ENCODE measurements at places on chromosomes 12 and 14.

GRCh38 chr12:64729909-64730587 is 29.2 kb downstream of the GNS start:
- no peak for DNase-seq

DNA sequence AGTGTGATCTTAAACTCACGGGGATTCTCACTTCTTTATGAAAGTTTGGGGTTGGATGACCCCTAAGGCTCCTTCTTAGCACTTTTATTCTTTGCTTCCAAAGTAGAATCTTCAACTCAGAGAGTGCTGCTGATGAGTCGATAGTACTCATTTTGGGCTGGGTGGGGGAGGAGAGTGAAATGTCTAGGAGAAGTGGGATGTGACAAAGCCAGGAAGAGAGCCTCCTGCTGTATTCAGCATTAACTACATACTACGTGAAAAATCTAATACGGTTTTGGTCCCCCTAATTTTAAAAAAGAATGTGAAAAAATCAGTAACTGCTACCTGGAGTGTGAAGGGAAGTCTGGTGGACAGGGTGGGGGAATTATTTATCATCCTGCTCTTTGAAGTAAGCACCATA is 148.3 kb downstream of the SAMD4A start:
- DNase-seq, result no peak

DNA sequence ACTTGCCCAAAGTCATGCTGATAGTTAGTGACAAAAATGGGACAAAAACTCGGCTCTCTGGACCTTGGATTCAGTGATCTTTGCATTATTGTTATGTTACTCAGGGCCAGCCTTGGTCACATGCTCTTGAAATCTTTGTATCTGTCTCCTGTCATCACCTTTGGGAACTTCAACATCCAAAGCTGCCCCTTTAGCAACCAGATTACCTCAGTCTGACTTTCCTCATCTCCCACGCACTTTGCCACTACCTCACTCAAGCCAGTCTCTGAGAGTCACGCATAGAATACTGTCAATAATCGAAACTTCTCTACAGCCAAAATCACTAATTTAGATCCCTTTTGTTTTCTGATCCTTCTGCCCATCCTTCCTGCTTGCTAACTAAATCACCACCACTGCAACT is 90.8 kb upstream of the DAAM1 start:
- no peak for DNase-seq

GRCh38 chr14:93727039-93727740 is 61.1 kb downstream of the PRIMA1 start:
- no peak for DNase-seq

DNA sequence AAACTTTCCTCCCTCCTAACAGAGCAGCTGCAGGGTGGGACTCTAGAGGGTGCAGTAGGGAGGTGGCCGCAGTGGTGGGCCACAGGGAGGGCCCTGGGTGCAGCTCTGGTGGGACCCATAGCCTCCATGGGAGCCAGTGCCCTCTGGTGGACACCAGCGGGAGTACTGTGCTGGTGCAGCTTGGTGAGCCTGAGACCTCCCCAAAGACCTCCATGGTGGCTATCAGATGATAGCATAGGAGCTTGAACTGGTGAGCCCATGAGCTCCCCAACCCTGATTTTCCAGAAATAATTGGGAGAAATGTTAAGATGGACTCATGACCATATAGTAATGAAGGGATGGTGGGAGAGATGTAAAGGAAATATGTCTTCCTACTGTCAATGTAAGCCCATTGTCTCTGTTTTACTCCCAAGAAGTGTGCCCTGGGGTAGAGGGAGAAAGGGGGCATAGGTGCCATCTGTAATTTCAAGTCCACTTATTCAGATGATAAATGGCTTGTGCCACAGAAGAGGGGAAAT is 98.7 kb downstream of the GAS2L3 start:
- DNase-seq, result peak; percentile 60

DNA sequence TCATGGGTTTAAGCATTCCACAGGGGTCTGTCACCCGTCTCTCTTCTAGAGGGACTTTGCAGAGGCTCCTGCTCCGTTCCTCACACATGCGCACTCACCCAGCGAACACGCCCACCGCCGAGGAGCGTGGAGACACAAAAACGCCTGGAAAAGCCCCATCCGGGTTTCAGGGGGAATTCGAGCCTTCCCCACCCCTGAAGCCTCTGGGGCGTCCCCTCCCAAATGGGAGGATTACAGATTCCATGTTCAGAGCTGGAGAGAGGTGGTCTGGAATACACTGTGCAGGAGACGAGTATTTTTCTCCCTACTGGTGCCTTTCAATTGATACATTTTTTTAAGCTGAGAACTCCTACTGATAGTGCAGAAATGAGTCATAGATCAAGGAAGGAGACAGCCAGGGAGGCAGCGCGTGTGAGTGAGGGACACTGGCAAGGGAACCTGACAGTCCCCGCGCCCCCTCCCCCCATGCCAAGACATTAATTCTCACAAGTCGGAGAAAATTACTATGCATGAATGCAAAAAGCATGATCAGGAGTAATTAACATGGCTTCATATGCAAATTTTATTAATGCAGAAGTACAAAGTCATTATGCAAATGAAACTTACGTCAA is 36.9 kb downstream of the BCL11B start:
- no peak for DNase-seq

DNA sequence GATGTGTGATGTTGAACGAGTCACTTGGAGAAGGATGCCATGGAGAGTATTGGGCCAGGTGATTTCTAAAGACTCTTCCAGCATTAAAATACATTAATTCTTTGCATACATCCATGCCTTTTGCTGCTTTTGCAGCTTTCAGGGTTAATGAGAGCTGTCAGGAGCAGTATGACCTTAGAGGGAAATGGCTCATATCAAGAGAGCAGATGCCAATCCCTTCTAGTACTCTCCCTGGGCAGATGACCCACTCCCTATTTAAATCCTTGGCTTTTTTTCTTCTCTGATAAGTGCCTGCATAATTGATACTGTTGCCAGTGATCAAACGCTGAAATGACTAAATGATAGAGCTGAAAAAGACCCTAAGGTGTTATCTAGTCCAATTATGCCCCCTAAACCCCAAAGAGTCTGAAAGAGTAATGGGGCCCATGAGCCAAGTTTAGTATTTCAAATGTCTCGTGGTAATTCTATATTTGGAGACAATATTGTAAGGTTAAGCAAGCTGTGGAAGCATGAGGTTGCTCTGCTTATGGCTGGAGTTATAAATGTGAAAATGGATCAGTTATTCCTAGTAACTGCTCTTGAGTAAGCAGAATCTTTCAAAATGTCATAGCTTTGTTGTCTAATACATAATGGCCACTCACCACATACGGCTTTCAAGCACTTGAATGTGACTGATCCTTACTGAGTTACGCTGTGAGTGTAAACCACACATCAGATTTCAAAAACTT is 137.3 kb downstream of the ETV6 start:
- DNase-seq, result no peak

- no peak for DNase-seq
These were observed 47.2 kb downstream of the CCDC91 start for GRCh38 chr12:28237423-28237822.

DNA sequence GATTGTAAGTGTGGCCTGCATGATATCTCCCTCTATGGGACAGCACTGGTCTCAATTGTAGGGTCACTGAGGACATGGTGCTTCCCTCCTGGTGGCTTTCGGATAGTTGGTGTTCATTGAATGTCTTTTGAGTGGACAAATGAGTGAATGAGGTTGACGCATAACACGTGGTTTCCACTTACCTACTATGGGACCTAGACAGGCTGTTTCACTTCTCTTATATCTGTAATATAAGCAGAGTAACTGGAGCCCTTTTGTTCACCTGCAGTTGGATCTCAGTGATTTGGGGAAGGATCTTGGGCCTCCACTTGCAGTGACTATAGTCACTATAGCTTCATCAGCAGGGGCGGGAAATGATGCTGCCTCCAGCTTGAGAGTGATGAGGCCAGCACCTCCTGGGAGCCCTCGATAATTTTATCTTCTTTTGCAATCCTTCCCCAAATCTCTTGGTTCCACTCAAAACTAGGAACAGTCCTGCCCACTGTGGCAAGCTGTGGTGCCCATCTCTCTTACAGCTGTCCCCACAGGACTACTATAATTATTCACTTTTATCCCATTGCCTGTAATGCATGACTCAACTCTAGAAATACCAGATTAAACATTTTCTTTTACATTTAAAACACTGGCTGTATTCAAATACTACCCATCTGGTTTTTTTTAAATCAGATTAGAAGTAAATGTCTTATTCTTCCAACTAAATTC is 242.9 kb downstream of the CHST11 start:
- no peak for DNase-seq

DNA sequence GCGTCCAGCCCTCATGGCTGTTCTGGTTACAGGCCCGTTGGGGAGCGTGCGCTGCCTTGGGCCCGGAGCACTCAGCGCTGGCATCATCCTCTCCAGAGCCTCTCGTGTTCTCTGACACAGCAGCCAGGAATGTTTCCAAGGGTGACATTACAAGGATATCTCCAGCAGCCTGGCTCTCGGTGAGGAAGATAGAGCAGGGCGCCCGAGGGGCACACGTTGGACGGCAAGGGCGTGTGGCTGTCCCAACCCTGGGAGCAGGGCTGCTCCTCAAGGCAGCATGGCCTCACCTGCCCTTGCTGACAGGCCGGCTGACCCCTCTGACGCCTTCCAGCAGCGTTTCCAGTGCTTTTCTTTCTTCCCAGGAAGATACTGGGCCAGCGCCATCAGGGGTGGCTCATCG is 14.4 kb downstream of the LRCOL1 start:
- no peak for DNase-seq

DNA sequence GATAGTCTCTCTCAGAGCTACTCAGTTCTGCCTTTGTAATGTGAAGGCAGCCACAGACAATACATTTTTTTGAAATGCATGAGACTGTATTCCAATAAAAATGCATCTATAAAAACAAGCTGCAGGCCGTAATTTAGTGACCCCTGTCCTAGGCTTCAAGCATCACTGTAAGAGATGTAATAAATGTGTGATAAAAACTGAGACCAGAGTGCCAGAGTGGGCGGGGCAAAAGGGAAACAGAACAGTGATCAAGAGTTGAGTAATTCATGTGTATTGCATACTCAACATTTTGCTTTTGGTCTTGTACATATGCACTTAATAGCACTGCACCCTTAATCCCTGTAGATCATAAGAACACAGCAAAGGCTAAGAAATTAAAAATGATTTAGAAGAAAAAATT is 743.5 kb downstream of the DIO2 start:
- DNase-seq, result no peak

- DNase-seq, result no peak
These were observed 4.7 kb upstream of the CISTR start for GRCh38 chr12:53756300-53757100.

- DNase-seq, result no peak
These were observed 228.0 kb upstream of the ATP2B1 start for GRCh38 chr12:89936631-89937030.

- no peak for DNase-seq
These were observed 82.4 kb downstream of the SLC38A6 start for GRCh38 chr14:61063461-61063860.

- peak; percentile 83 for DNase-seq
These were observed 396 bp downstream of the FERMT2 start for GRCh38 chr14:52950410-52950897.
